ENCODE measurements at places on chromosomes 13 and 19. TPM values are rescaled to one million over a fixed set of nuclear protein-coding genes. Genes with fewer than 3 reads are reported as not detected.
A peak's percentile ranks its signal among the peaks of the same experiment; 100 is the strongest.

- no peak overlapping the region for H3K27ac ChIP-seq
- DNase-seq, result peak; percentile 87
- H3K36me3 ChIP-seq, result peaks cover 22% of the 10 kb centered on the region
- no peak overlapping the region for H3K4me3 ChIP-seq
Measured at GRCh38 chr13:48317511-48318376, 14.2 kb downstream of the RB1 start.

- DNase-seq, result no peak
- peaks cover 7% of the 10 kb centered on the region for H3K4me1 ChIP-seq
- no peak overlapping the region for H3K27ac ChIP-seq
Measured at GRCh38 chr19:50046649-50047503, 21.1 kb downstream of the ZNF473 start.

DNA sequence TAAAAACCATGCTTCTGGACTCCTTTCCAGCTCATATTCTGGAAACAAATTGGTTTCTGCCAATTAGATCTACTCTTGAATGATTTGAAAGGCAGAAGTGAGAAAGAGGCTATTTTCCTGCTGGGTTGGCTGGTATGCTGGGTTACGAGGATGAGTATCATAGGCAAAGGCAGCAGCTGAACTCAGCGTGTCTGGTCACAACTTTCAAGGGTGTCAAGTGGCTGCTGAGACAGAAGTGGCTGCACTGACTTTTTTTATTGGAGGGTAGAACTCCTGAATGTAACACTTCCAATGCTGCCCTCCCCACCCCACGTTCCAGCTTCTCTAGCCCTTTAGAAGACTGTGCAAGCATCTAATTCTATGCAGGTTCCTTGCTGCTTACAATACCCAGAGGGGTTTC is 8.3 kb upstream of the DZIP1 start:
- DNase-seq, result no peak
- H3K27ac ChIP-seq, result no peak overlapping the region
- H3K4me3 ChIP-seq, result no peak overlapping the region
- H3K36me3 ChIP-seq, result no peaks in the 10 kb centered on the region
- H3K4me1 ChIP-seq, result no peaks in the 10 kb centered on the region
- H3K27me3 ChIP-seq, result peaks cover 7% of the 10 kb centered on the region

- H3K4me1 ChIP-seq, result no peaks in the 10 kb centered on the region
- H3K27me3 ChIP-seq, result peaks cover 1% of the 10 kb centered on the region
- DNase-seq, result no peak
- no peaks in the 10 kb centered on the region for H3K36me3 ChIP-seq
Measured at GRCh38 chr13:90968166-90968904, 379.2 kb upstream of the MIR17HG start.

GRCh38 chr13:33678906-33679657 is 138.9 kb upstream of the RFC3 start:
- H3K36me3 ChIP-seq, result no peaks in the 10 kb centered on the region
- H3K27me3 ChIP-seq, result no peaks in the 10 kb centered on the region
- no peak overlapping the region for H3K4me3 ChIP-seq

DNA sequence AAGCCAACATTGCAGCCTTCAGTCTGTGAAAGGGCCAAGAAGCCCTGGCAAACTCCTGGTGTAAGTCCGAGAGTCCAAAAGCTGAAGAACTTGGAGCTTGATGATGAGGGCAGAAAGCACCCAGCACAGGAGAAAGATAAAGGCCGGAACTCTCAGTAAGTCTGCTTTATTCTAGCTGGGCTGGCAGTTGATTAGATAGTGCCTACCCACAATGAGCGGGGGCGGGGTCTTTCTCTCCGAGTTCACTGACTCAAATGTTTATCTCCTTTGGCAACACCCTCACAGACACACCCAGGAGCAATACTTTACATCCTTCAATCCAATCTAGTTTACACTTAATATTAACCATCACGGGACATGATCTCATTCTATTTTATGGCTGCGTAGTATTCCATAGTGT is 1317.1 kb downstream of the SLITRK1 start:
- no peak overlapping the region for H3K4me3 ChIP-seq
- DNase-seq, result no peak

DNA sequence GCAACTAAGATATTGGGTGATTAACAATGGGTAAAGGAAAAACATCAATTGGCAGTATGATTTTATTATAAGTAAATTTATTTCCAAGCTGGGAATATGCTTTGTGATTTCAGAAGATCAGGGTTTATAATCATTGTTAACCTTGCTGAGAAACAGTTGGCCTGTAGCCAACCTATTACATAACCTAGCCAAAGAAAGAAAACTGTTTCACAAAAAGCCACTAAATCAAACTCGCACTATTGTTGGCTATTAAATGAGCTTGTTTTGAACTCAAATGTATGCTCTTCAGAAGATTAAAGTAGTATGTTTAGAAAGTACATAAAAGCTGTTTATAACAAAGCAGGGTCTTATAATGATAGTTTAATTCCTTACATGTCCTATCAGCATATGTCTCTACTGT is 151.7 kb downstream of the LHFPL6 start:
- peak overlapping the region; percentile 56 for H3K27ac ChIP-seq
- H3K4me1 ChIP-seq, result peaks cover 30% of the 10 kb centered on the region
- no peak for DNase-seq
- no peaks in the 10 kb centered on the region for H3K36me3 ChIP-seq
- H3K27me3 ChIP-seq, result no peaks in the 10 kb centered on the region

ZNF296 gene
- 0.12 TPM for total RNA-seq

MAMSTR gene
- total RNA-seq, result 1.6 TPM

FCER2 gene
- not detected for total RNA-seq

NDFIP2 gene
- 29.3 TPM for total RNA-seq

ERVV-1 gene
- not detected for total RNA-seq

LYL1 gene
- total RNA-seq, result 0.47 TPM
